ENCODE measurements at places on chromosomes 1 and 21.

- DNase-seq, result no peak
Measured at GRCh38 chr21:17467392-17467791, 45.5 kb upstream of the CXADR start.

GRCh38 chr1:81430236-81430938 lies 370.3 kb upstream of the ADGRL2 start:
- DNase-seq, result no peak

- no peak for DNase-seq
Measured at GRCh38 chr1:9174243-9174642, 45.3 kb upstream of the GPR157 start.

DNA sequence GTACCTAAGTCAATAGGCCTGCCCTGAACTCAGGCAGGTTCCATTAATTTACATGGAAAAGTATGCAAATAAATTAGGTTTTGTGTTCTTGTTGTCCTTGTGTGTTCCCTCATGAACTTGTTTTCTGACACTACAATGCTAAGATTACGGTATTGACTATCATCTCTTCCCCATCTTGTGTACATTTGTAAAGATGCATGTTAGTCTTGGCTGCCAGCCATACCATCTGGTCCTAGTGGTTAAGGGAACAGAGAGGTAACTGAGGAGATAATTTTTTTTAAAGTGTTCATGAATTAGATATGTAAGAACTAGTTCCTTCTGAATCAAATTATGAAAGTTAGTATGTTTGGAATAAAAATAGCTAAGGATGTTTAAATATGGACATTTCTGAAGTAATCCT lies 167.6 kb upstream of the ADAMTS5 start:
- no peak for DNase-seq

DNA sequence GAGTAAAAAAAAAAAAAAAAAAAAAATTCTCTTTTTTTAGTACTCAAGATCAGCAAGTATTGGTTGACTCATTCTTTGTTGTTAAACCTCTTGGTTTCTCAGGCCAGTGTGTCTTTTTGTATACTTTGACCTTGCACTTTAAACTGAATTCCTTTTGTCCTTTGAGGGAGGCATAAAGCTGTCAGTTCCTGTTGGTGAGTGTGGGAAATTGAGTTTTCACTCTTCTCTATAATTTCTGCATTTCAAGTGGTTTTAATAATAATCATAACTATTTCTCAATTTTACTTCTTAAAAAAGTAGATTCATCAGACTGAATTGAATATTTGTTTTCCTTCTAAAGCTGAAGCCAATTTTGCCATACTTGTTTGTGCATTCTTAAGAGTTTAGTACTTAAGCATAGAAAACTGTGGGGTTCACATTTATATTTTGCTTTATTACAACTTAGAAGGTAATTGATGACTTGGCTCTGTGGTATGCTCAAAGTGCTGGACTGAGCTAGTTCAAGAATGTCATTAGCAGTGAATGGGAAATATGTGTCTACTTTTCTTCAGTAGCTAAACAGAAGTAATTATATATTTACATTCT lies 43.4 kb downstream of the ITSN1 start:
- DNase-seq, result no peak

Data from germinal center (tissue), 1 donor.